ENCODE measurements at places on chromosomes 2 and 18.

GRCh38 chr2:128373451-128374000 is 54.9 kb upstream of the HS6ST1 start:
- DNase-seq, result no peak

- no peak for DNase-seq
These were observed 25.0 kb downstream of the DCDC2C start for GRCh38 chr2:3728104-3729054.

GRCh38 chr2:40359811-40360210 is 92.1 kb downstream of the SLC8A1 start:
- no peak for DNase-seq

DNA sequence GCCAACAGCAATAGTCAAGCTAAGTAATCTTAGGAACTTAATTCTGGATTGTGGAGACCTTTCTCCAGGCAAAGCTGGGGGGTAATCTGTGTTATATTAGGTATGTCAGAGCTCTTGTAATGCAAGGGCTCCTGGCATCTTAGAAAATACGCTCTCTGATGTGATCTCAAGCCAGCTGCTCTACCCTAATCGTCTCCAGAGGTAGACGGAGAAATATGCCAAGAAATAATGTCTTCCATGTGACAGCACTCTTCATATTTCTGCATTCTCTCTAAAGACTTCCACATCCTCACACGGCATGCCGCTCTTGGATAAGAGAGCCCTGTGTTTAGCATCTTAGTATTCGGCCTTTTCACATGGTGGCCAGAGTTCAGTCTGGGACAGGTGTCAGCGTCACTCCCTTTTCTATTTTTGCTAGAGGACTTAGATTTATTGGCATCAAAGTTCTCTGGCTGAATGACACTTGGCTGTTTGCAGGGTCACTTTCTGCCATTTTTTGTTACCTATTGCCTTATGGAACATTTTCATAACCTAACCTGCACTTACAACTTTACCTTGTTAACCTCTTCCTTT is 25.2 kb downstream of the CAPN13 start:
- no peak for DNase-seq

- DNase-seq, result no peak
These were observed 148.9 kb downstream of the ATP9B start for GRCh38 chr18:79217979-79218604.

All from activated T-helper 1 cell treated with anti-CD3 and anti-CD28 coated beads, Interleukin-2, amount 50 U/mL, for 16 hours (primary cell).